ENCODE measurements at places on chromosomes 2 and 18. TPM values are rescaled to one million over a fixed set of nuclear protein-coding genes. Genes with fewer than 3 reads are reported as not detected.

TPO gene
- 9.5 TPM for total RNA-seq

- H3K4me1 ChIP-seq = peaks cover 12% of the 10 kb centered on the region
- H3K27me3 ChIP-seq = no peaks in the 10 kb centered on the region
- no peak overlapping the region for H3K27ac ChIP-seq
- H3K4me3 ChIP-seq = no peak overlapping the region
- no peak for DNase-seq
These were observed 5.2 kb downstream of the ZSCAN30 start for GRCh38 chr18:35284841-35285240.

DNA sequence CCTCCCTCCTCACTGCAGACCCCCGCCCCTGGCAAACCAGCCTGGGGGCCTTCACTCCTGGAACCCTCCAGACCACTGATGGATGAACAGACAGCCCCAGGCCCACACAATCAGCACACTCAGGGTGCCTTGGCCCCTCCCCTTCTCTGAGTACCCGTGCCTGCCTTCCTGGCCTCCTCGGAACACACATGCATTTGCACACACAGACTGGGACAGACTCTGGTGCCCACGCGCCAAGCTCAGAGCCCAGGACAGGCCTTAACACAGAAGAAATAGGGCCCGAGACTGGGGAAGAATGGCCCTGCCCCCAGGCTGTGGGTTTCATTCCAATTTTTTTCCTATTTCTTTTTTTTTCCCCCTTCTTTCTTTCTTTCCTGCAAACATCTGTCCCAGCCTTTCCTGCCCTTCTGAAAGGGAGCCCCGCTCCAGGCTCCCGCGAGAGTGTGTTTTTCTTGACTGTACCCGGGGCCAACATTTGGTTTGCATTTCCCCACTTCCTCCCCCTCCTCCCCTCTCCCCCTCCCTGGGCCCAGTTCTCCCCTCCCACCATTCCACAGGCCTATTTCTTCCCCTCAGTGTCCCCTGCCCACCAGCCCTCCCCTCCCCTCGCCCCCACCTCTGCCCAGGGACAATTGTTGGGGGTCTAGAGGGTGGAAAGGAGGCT is 618 bp upstream of the TNS1 start:
- peaks cover 39% of the 10 kb centered on the region for H3K4me1 ChIP-seq
- peak overlapping the region; percentile 71 for H3K27ac ChIP-seq
- DNase-seq = peak; percentile 71
- H3K27me3 ChIP-seq = no peaks in the 10 kb centered on the region

- peak overlapping the region; percentile 58 for H3K27ac ChIP-seq
- peaks cover 82% of the 10 kb centered on the region for H3K4me1 ChIP-seq
- no peak for DNase-seq
- no peaks in the 10 kb centered on the region for H3K27me3 ChIP-seq
These were observed 20.7 kb downstream of the SPTBN1 start for GRCh38 chr2:54476852-54477251.

DNA sequence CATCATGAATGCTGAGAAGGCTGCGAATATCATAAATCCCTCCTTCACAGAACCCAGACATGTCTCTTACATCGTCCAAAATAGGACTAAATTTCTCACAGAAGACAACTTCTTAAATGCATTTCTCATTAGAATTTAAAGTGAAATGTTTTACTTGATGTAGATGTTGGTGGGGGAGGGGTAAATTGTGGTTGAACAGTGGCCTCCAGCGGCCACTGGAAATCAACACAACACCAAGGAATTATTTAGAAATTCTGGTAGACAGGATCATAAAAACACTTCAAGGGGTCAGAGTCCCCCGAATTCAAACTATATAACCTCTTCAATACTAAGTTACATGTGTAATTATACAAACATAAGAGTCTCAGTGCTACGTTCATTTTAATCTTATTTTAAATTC is 135.9 kb downstream of the ABCA12 start:
- H3K27ac ChIP-seq = no peak overlapping the region
- no peak overlapping the region for H3K4me3 ChIP-seq
- DNase-seq = no peak
- H3K4me1 ChIP-seq = no peaks in the 10 kb centered on the region

NEU2 gene
- total RNA-seq = not detected

- no peaks in the 10 kb centered on the region for H3K27me3 ChIP-seq
- DNase-seq = peak; percentile 62
- H3K27ac ChIP-seq = no peak overlapping the region
- H3K36me3 ChIP-seq = no peaks in the 10 kb centered on the region
- H3K4me1 ChIP-seq = no peaks in the 10 kb centered on the region
These were observed 58.5 kb upstream of the COPS8 start for GRCh38 chr2:237026981-237027711.
